ENCODE measurements at places on chromosomes 2 and 18.

DNA sequence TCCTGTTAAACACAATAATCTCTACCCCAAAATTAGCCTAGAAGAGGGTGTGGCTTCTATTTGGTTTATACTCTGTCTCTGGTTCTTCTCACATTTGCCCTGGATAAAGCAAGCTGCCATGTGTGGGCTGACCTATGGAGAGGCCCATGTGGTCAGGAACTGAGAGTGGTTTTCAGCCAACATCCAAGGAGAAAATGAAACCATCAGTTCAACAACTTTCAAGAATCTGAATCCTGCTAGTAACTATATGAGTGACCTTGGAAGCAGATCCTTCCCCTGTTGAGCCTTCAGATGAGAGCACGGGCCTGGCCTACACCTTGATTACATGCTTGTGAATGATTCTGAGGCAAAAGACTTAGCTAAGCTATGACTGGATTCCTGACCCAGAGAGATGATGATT, 11.5 kb upstream of the TRIB2 start:
- no peak for DNase-seq

DNA sequence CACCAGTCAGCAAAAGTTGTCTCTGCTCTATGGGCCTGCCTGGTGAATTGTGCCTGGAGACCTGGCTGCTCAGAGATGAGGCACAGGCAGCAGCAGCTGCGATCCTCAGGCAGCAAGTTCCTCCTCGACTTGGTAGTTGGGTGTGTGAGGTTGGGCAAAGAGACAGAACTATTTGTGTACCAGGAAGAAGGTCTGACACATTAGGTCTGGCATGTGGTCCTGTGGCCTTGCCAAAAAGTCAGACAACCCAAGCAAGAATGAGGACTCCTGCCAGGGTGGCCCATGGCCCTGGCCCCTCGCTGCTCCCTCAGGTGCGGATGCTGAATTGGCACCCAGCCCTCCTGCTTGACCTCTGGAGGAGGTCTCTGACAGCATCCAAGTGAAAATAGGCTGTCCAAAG, 192.7 kb downstream of the DYSF start:
- peak; percentile 58 for DNase-seq

GRCh38 chr2:207911215-207911614, 114.1 kb downstream of the PLEKHM3 start:
- no peak for DNase-seq

DNA sequence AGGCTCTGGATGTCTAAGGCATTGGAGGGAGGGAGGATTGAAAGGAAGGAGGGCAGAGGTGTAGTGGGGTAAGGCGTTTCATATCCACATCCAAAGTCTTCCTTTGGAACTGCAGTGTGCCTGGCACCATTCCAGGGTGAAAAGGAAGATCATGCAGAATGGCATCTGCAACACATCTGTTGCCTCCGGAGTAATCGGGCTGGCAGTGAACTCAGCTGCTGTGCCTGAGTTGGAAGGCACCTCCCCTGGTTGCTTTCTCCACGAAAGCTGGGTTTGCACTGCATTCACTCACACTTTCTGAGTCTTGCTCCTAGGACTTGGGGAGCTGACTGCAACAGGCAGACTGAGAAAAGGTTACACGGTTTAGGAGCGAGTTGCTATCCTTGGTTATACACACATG, 30.3 kb upstream of the SEC11C start:
- DNase-seq = no peak

DNA sequence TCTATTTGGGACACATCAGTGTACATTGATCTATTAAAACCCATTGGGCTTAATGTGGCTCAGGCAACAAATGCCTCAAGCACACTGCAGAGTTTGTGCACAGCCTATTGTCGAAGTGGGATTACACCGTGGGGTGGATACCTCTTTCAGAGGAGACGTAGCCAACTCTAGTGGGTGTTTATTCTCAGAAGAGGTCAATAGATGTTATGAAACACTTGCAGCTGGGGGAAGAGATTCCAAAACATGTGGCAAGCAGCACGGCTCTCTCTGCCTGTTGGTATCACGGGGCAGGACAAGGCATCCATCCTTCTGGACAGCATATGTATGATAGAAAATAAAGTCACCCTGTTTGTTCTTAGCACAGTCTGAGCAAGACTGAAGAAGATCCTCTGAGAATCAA, 121.4 kb upstream of the COPS8 start:
- DNase-seq = no peak

- DNase-seq = peak; percentile 38
Measured at GRCh38 chr2:162333968-162334367, 10.0 kb upstream of the GCA start.

DNA sequence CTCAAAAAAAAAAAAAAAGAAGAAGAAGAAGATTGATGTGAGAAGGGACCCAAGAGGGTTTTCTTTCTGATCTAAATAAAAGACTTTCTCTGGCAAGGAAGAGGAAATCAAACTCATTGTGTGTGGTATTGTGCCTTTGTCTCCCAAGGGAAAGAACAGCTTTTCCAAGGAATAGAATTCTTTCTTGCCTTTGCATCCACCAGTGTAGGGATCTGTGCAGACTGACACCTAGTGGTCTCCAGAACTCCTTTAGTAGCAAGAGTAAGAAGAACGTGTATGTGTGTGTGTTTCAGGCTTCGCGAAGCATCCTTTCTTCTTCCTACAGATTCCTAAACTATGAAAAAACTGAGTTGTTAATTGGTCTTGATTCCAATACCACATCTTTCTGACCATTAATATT, 33.5 kb upstream of the CRIM1 start:
- DNase-seq = peak; percentile 42

GRCh38 chr18:70450426-70451253, 161.8 kb downstream of the SOCS6 start:
- DNase-seq = no peak

DNA sequence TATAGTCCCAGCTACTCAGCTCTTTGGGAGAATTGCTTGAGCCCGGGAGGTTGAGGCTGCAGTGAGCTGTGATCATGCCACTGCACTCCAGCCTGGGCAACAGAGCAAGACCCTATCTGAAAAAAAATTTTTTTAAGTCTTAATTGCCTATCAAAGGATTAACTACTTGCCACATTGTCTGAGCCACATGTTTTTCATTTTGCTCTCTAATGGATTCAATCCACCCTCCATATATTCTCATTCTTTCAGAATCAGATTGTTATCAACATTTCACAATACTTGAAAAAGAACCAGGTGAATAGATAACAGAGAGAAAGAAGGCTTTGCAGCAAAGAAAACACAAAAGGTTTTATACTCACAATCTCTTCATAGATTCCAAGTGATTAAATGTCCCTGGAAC, 61.0 kb downstream of the PXDN start:
- no peak for DNase-seq

- DNase-seq = no peak
Measured at GRCh38 chr2:95267458-95268210, 6.6 kb upstream of the PROM2 start.

DNA sequence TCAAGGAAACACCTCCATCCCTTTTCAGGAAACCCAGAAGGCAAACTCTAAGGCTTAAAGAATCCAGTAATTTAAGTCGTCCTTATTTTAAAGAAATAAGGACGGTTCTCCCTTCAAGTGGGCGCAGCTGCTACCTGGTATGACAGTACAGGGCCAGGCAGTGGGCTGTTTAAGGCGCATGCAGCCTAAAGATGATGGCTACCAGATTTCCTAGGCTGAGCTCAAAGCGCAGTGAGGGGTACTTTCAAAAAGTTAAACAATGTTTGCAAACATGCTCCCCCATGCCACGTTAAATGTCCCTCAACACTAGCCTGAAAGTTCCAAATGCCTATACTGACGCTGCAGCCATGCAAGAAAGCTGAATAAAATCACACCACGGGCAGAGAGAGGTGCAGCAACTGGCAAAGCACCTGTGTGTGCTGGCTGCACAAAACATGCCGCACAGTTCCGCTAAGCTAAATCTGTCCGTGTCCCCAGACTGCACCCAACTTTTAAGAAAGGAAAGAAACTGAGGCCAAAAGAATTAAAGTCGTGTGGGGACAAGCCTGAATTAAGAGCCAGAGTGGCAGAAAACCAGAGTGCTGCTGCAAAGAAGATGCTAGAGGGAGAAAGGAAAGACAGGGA, 583 bp downstream of the HIBCH start:
- peak; percentile 27 for DNase-seq

GRCh38 chr2:201795607-201796477, 10.5 kb upstream of the CDK15 start:
- DNase-seq = peak; percentile 55

DNA sequence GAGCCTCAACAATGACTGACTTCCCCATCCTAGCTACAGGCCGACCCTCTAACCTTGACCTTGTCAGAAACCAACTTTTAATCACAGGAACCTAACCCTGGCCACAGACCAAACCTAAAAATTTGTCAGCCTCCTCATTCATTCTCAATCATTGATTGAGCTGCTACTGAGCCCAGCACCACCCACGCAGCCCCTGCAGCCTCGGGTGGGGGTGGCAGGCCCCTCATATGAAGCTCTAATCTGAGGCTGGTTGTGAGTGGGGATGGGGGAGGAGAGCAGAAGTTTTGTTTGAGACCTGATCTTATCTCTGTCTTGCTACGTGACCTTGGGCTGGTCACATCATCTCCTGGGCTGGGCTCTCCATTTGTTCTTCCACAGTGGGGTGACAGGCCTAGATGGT, 99.5 kb upstream of the EPAS1 start:
- no peak for DNase-seq

DNA sequence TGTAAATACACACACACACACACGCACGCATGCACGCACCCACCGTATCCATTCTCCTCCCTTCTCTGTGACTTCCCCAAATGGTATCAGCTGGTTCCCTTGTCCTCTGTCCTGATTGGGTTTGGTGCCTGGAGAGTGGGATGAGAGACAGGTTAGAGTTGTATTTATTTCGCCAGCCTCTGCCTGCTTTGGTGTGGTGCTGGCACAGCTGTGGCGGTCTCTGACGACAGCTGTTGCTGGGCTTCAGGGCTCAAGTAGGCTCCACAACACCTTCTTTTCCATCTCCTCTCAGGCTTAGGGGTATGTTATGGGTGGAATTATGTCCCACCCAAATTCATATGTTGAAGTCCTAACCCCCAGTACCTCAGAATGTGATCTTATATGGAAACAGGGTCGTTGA, 94.9 kb upstream of the ITGA6 start:
- no peak for DNase-seq

DNA sequence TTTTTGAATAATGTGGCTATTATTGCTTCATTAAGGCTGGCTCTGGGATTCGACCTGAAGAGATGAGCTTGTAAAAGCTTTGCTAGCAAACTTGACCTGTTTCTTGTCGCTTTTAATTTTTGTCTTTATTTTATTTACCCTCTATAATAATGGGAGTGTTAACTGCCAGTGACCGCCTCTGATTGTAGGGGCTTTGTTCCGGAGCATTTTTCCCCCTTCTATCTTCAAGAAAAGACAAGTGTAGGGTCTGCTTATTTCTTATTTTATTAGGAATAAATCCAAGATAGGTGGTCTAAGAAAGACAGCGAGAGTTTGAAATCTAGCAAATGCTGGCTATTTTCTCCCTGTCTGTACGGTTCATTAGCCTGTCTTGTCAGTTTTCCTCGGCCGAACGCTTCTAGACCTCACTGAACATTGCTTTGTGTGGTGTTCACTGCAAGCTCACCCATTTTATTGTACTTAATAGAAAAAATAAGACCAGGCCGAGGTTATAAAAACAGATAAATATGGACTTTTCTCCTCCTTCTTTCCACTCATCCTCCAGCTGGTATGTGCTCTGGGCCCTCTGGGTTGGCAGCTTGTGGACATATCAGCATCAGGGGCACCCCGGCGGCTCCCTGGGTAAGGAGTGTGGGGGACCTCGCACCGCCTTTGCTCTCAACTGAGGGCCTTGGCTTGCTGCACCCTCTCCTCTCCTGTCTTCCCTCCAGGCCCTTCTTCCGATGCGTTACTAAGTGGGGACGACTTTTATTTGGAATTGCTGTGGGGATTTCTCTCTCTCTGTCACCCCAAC, 8.5 kb downstream of the MEIS1 start:
- no peak for DNase-seq

- no peak for DNase-seq
Measured at GRCh38 chr18:53004798-53005197, 664.8 kb downstream of the DCC start.

DNA sequence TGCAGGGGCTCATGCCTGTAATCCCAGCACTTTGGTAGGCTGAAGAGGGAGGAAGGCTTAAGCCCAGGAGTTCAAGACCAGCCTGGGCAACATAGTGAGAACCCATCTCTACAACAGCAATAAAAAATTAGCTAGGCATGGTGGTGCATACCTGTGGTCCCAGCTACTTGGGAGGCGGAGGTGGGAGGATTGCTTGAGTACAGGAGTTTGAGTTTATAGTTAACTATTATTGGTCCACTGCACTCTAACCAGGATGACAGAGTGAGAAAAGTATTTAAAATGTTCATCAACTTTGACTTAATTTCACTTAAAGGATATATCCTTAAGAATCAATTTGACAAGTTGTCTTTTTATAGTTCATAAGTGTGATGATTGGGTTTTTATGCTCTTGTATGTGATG, 14.3 kb upstream of the GPD2 start:
- no peak for DNase-seq
